ENCODE measurements at places on chromosomes 5 and 9.

DNA sequence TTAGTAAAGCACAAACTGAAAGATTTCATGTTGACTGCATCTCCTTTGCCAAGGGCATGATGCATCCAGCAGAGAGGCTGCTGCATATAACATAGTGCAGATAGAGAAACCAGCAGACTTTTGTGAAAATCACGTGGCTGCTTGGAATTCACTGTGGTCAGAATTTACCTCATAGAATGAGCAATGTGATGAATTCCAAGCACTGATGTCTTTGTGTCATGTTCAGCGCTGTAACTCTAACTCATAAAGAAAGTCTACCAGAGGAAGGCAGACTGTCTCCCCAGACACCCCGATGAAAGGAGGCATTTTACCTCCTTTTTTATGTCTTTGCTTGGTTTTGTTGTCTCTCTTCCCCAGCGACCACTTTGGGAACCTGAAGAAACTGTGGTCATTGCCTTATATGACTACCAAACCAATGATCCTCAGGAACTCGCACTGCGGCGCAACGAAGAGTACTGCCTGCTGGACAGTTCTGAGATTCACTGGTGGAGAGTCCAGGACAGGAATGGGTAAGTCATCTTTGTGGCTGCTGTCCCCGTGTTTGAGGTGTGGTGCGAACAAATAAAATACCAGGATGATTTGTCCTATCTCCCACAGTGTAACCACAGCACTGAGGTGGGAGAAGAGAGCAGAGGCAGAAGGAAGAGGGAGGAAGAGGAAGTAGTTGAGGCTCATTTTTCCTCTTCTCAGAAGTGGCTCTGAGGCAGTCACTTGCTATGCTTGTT is 42.0 kb downstream of the ITK start:
- DNase-seq, result peak; percentile 51

GRCh38 chr9:71243951-71244350 is 122.5 kb upstream of the TRPM3 start:
- no peak for DNase-seq

- no peak for DNase-seq
Measured at GRCh38 chr9:132862533-132862932, 15.6 kb downstream of the AK8 start.

GRCh38 chr9:81289622-81290021 is 399.7 kb downstream of the TLE1 start:
- DNase-seq, result no peak

- no peak for DNase-seq
Measured at GRCh38 chr5:96242571-96242970, 190.5 kb downstream of the PCSK1 start.

DNA sequence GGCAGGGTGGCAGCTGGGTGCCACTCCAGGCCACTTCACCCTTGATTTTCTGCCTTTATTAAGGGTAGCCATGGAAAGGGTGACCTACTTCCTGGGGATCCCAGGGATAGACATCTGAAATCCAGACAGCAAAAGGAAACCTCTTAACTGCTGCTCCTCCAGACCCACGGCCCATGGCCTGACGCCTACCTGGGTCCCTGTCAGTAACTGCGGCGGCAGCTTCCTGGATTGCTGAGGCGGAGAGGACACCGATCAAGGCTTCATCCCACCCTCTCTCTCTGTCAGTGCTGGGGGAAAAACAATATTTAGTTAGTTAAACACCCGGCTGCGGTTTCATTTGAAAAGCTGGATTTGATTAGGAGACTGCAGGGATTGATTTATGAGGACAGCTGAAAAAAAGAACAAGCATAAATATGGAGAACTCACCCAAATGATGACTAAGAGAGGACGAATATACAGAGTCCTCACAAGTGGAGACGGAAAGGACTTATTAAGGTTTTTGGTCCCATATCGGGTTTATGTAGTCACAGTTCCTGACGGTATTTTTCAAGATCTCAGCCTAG is 158.7 kb upstream of the KLF4 start:
- no peak for DNase-seq

- DNase-seq, result no peak
Measured at GRCh38 chr9:101693546-101694336, 44.7 kb downstream of the GRIN3A start.

GRCh38 chr9:12629067-12629466 is 64.1 kb upstream of the TYRP1 start:
- no peak for DNase-seq

- no peak for DNase-seq
Measured at GRCh38 chr5:20230010-20230409, 242.0 kb upstream of the CDH18 start.
